GM23248 (cell line): ENCODE measurements at places on chromosomes 3 and 15. TPM values are rescaled to one million over a fixed set of nuclear protein-coding genes. Genes with fewer than 3 reads are reported as not detected.
A peak's percentile ranks its signal among the peaks of the same experiment; 100 is the strongest.

Gene TRPM1
- not detected in 2 replicates for total RNA-seq

DNA sequence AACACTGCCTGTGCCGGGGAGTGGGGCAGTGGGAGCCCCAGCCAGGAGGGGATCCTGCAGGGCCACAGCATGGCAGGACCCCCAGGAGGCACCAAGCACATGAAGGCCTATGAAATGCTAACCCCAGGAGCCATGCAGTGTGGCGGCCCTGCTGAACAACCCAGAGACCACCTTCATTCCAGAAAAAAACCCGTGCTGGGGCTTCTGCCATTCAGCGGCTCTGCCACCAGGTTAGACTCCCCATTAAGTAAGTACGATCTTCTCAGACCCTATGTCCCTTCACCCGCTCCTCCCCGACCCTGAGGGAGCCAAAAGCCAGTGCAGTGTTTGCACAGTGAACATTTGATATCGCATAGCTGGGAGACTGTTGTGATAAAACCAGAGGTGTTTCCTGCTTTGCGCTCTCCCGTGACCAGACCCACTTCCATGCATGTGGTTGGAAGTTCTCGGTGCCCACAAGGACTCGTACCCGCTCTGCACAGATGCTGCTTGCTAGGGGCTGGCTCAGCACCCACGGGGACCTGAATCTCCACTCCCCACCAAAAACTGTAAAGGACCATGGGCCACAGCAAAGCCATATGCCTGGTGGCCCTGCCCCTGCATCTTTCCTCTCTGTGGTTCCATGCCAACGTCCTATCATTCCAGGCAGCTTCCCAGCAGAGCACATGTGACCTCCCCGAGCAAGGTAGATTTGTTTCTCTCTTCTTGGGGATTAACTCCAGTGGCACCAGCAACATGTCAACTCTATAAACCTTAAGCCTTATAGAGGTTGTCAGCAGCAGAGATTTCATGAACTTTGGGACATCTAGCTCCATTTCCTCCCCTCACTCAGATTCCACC is 5.3 kb downstream of the PLA2G4D start:
- no peak for DNase-seq

DNA sequence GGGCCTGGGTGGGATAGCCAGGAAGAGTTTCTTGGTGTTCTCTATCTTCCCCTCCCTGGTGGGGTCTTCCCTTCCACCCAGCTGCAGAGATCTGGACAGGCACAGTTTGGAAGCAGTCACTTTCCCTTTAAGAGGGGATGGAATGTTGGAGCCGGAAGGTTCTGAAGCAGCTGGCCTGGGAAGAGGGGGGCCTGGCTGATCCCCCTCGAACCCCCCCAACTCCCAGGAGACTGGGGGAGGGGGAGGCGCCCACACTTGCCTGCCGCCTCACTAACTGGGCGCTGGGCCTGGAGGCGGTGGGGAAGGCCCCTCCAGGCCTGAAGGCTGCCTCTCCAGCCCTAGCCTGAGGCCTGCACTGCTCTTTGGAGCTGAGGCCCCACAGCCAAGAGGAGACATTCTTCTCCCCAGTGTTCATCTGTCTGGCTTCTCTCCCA is 1.4 kb downstream of the DVL3 start:
- DNase-seq: peak; percentile 61

DNA sequence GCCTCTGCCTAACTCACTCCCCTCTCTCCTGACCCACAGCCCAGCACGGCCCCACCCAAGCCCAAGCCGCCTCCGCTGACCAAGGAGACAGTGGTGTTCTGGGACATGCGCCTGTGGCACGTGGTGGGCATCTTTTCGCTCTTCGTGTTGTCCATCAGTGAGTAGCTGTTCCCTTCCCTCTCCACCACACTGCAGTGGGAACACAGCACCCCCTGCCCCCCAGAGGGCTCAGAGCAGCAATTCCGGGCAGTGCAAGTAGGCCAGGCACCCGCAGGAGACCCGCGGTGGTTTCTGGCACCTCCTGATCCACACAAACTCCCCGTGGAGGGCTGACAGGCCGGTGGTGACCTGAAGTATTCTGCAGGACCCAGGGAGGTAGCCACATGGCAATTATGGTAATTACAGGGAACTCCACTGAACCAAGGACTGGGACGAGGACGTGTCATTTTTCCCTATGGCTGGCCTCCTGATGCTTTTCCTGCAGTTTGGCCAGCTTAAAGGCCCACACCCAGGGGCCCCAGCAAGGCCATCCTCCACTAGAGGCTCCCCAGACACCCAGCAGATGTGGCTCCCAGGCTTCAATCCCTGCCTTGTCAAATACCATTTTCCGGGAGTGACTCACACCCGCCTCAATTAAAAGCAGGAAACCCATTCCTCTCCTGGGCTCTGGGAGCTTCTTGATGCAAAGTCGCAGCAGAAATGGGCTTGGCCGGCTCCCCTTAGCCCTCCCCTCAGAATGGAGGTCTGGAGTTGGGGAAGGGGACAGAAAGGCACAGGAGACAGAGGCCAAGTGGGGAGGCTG is 4.8 kb downstream of the TMIE start:
- DNase-seq: peak; percentile 77

GRCh38 chr3:4497005-4497692 is 4.0 kb downstream of the ITPR1 start:
- DNase-seq: no peak
